Anterior cingulate cortex (tissue), 58 donors: ENCODE measurements at places on chromosomes 11 and 22.
A peak's percentile ranks its signal among the peaks of the same experiment; 100 is the strongest.

DNA sequence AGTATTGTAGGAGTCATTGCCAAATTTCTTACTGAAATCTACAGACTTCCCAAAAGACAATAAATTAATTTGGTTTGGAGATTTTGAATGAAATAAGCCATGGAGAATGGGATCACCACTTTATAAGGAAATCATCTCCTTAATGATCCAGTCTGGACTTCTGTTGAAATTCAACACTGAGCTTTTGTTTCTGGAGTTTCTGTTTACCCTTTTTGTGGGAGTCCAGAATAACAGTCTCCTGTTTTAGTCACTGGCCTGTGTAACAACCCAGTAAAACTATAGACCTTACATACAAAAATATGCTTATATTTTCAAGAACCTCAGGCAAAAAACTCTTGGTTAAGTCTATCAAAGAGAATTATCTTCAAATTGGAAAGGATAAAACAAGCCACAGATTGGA, 321.7 kb upstream of the PLET1 start:
- DNase-seq, result no peak

GRCh38 chr22:21754523-21754922, 18.9 kb upstream of the YPEL1 start:
- DNase-seq, result no peak

GRCh38 chr22:30308518-30309230, 18.1 kb downstream of the TBC1D10A start:
- DNase-seq, result no peak

- DNase-seq, result no peak
Observed at GRCh38 chr11:113615098-113615497, 91.0 kb downstream of the TMPRSS5 start.

DNA sequence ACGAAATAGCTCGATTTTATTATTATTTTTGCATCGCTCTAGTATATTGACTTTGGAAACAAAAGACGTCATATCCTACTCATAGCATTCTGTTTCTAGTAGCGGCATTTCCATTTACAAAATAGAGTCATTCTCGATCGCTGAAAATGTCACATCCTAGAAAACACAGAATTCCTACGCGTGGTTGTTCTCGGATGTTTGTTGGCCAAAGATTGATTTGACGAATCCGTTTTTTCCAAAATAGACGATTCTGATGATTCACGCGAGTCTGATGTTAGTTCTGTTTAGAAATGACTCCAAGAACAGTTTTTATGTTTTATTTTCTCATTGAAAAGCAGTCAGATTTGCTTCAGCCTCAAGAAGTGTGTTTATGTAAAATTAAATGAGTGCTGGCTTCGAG, 47.6 kb downstream of the SMIM38 start:
- no peak for DNase-seq

GRCh38 chr11:107669191-107669740, 42.6 kb downstream of the SLN start:
- no peak for DNase-seq

DNA sequence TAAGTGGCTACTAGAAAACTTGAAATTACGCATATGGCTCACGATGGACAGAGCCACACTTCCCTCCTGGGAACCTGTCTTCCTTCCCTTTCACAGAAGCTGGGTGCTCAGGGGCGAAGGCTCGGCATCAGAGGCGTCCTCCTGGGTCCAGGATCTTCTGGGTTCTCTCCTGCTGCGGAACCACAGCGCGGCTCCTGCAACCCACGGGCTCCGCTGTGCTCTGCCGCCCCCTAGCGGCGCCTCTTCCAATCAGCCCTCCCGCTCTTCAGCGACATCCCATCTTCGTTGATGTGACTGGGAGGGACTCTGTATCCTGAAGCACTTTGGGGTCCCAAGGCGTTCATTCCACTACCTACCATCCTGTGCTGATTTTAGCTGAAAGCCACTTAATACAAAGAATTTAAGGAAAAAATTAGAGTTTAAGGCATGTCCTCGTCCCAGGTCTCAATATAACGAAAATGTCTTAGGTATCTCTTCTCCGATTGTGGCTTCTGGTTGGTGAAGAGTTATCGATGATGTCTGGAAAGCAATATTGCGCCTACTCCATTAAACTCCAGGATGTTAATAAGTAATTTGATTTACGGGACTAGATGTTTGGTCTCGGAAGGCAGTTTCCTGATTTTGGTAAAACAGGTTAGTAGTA, 14.8 kb upstream of the RPS3 start:
- peak; percentile 62 for DNase-seq

GRCh38 chr11:202490-202889, 4.7 kb downstream of the BET1L start:
- DNase-seq, result no peak

DNA sequence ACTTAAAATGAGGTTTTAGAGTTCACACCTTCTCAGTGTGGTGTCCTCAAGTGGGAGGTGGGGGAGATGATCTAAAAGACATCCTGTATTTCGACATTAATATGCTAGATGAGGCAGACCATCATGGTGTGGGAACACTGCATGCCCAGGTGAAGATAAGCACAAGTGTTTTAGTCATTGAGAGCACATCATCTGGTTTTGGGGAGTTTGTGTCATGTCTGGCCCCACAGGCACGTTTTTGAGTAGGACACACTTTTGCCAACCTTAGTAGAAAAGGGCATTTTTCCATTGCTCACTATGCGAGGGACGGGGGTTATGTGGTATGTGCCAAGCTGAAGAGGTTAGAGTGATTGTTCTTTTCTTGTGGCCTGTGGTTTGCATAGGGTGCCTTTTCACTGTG, 189.3 kb downstream of the DBX1 start:
- DNase-seq, result no peak

GRCh38 chr22:40399621-40400020, 29.2 kb downstream of the SGSM3 start:
- DNase-seq, result no peak

GRCh38 chr11:73184953-73185671, 33.0 kb upstream of the P2RY2 start:
- no peak for DNase-seq

GRCh38 chr22:26542831-26543230, 30.6 kb upstream of the TFIP11 start:
- DNase-seq, result no peak

DNA sequence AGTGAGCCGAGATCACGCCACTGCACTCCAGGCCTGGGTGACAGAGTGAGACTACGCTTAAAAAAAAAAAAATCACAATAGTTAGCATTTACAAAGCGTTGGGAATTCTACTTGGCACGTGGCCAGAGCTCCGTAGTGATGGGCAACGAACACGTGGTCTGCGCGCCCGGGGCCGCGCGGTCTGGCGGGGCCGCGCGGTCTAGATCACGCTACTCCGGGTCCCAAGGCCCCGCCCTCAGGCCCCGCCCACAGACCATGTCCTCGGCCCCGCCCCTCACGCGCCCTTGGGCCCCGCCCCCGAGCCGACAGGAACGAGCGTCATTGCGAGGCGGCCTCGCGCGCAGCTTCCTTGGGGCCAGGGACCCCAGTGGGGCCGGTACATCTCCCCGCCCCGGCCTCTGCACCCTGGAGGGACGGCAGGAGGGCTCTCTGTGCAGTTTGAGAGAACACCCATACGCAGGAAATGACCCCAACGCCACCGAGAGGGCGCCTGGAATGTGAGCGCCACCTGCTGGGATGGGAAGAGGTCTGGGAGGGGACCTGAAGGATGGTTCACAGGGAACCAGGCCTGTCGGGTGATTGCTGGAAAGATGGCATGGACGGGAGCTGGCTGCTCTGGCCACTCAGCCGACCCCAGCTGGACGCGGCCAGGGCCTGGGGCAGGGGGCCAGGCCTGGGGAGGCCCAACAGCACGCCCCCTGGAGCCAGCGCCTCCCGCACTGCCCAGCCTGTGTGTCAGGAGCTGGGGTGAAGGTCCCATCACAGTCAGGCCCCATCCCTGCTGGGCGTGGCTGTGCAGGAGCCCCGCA, 2.0 kb upstream of the PTDSS2 start:
- DNase-seq, result peak; percentile 89

DNA sequence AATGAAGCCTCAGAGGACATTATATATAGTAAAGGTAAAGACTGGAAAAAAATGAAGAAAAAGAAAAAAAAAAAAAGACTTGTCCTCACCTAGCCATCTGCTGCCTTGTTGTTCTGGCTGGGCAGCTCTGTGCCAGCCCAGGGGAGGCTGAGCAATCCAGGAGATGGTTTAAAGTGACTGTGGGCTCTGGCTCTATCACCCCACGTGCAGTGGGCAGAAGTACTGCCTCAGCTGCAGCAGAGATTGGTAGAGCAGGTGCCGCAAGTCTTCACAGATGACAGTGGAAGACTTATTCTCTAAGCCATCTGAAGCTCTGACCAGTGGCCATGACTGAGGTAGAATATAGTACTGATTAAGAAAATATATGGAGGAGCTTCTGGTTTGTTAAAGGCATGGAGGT, 62.2 kb downstream of the SGSM3 start:
- no peak for DNase-seq

- no peak for DNase-seq
Observed at GRCh38 chr11:120186774-120187591, 23.8 kb upstream of the OAF start.

GRCh38 chr22:31857247-31857646, 87.1 kb upstream of the YWHAH start:
- DNase-seq, result peak; percentile 51

- no peak for DNase-seq
Observed at GRCh38 chr11:111764621-111765020, 1.6 kb downstream of the PPP2R1B start.

- DNase-seq, result peak; percentile 27
Observed at GRCh38 chr11:45930031-45930794, 7.8 kb downstream of the LARGE2 start.

- DNase-seq, result no peak
Observed at GRCh38 chr11:1502168-1502953, 15.8 kb upstream of the MOB2 start.

DNA sequence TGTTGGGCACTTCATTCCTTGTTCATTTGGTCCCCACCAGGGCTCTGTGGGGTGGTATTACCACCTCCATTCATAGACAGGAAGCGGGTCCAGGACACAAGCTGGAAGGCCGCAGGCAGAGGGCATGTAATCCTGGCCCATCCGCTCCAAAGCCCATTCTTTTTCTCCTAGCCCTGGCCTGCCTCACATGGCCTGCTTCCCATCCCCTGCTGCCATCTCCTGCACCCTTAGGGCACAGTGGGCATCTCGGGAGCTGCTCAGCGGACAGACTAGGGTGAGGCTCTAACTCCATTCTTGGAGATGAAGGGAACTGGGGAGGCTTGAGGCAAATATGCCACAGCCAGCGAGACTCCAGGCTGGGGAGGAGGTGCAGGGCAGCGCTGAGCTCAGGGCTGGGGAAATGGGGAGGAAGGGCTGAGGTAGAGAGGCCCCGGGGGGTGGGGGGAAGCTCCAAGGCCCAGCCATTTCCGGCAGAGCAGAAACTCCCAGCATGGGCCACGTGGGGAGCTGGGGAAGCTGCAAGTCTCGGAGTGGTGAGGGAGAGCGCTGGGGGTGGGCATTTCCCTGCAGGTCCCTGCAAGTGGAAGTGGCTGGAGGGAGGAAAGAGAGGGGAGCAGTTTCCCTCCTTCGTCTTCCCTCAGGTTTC, 14.3 kb upstream of the BCL9L start:
- DNase-seq, result no peak

GRCh38 chr11:126410649-126411048, 55.2 kb downstream of the ST3GAL4 start:
- no peak for DNase-seq

GRCh38 chr11:316031-316701, 2.3 kb downstream of the IFITM1 start:
- DNase-seq, result no peak

DNA sequence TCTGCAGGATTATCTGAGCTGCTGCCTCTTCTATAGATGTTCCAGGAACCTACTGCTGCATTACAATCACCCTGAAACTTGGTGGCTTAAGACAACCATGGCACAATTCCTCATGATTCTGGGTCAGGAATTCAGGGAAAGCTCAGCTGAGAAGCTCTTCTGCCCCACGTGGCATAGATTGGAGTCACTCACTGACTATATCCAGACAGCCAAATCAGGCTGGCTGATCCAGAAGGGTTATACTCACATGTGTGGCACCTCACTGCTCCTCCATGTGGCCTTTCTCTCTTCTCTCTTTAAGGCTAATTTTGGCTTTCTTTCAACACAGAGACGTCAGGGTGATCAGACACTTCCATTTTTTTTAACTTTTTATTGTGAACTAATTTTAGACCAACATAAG, 125.5 kb downstream of the BBOX1 start:
- DNase-seq, result no peak

DNA sequence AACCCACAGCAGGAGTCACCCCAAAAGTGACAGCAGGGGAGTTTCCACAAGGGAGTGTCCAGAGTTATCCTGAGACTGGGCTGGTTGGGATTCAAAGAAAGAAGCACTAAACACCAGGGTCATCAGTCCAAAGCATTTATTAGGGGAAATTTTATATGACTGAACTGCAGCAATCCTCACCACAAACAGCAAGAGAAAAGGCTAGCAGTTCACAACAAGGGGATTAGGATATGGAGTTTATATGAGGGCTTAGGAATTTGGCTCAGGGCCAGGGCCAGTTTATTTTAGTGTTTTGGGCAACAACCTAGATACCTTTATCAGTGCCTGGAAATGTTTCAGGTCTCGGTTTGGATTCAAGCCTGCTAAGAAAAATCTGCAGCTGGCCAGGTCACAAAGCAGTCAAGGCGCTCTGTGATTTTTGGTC, 4.6 kb upstream of the TMEM126A start:
- DNase-seq, result no peak

DNA sequence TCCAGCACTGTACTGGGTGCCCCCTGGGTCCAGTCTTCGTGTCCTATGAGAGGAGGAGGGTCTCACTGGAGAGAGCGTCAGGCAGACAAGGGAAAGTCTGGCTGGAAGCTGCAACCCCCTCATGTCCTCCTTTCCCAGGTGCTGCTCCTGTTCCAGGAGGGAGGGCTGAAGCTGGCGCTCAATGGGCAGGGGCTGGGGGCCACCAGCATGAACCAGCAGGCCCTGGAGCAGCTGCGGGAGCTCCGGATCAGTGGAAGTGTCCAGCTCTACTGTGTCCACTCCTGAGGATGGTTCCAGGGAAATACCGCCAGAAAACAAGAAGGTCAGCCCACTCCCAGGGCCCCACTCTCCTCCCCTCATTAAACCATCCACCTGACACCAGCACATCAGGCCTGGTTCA, 10.2 kb downstream of the LGALS12 start:
- no peak for DNase-seq

GRCh38 chr11:30406978-30407762, 84.3 kb downstream of the ARL14EP start:
- DNase-seq, result no peak
